Stimulated activated CD4-positive, alpha-beta T cell treated with anti-CD3 and anti-CD28 coated beads, Interleukin-12 subunit alpha, Interleukin-12 subunit beta, amount 100 ng/mL, for 48 hours (primary cell): ENCODE measurements at places on chromosomes 7 and 10.

- no peak for DNase-seq
These were observed 59.5 kb upstream of the PRPS1L1 start for GRCh38 chr7:18087026-18087686.

GRCh38 chr7:40986351-40986873, 716.5 kb downstream of the INHBA start:
- DNase-seq: no peak

GRCh38 chr10:7192831-7193361, 217.9 kb downstream of the SFMBT2 start:
- DNase-seq: peak; percentile 16

DNA sequence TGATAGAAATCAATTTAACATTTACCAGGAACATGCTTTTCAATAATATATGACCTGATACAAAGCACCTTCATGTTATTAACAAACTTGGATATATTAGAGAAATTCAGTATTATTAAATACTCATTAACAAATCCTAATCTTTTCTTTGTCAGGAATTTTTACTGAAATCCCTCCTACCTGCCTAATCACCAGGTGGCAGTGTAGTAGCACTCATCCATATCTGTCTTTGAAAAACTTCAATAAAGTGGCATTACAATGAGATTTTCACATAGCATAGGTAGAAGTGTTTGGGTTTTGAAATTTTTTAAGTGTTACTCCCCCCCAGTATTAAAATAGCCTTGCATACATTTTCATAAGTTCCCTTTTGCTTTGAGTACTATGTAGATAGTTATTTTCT, 1246.6 kb upstream of the LRRN3 start:
- DNase-seq: no peak

DNA sequence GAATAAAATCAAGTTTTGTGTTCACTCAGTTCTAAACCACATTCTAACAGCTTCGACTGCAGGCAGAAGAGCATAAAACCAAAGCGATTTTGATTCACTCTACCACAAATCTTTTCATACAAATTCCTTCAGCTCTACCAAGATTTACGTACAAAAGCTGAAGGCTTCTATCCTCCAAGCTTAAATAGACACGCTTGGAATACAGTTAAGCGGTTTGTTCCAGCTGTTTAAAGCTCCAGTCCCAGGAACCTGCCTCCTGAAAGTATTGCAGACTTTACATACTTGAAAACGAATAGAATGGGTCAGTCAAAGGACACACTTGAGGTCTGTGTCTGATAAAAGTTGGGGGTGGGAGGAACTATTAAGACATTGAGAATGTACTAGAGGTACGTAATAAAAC, 102.9 kb downstream of the MPP7 start:
- no peak for DNase-seq

DNA sequence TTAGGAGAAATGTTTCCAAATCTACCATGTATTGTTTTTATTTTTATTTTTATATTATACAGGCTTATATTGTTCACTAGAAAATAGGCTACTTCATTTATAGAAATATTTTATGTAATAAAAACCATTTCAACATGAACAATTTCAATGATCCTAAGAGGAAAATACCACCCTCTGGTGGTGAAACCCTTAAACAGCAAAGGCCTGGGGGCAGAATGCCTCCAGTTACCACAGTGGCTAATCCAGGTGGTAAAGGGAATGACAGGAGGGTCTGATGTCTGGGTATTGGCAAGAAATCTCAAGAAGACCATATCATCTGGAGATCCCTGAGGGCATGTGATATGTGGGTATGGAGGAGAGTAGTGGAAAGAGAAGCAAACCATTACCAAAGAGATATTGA, 19.3 kb downstream of the MACC1 start:
- no peak for DNase-seq

GRCh38 chr10:71025535-71025934, 137.2 kb upstream of the PCBD1 start:
- DNase-seq: no peak

GRCh38 chr10:111148025-111148424, 71.2 kb downstream of the ADRA2A start:
- no peak for DNase-seq

DNA sequence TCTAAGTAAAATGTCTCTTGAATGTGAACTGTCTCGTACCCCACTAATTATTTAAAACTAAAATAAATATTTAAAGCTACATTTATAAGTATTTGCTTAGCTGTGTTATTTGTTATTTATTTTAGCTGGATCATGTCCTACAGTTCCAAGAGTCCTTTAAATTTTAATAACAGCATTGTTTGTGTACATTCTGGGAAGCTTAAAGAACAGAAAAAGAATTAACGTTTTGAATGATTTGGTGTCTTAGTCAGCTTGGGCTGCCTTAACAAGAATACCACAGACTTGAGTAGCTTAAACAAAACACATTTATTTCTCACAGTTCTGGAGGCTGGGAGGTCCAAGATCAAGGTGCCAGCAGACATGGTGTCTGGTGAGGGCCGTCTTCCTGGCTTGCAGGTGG, 107.4 kb downstream of the ITIH5 start:
- DNase-seq: no peak

DNA sequence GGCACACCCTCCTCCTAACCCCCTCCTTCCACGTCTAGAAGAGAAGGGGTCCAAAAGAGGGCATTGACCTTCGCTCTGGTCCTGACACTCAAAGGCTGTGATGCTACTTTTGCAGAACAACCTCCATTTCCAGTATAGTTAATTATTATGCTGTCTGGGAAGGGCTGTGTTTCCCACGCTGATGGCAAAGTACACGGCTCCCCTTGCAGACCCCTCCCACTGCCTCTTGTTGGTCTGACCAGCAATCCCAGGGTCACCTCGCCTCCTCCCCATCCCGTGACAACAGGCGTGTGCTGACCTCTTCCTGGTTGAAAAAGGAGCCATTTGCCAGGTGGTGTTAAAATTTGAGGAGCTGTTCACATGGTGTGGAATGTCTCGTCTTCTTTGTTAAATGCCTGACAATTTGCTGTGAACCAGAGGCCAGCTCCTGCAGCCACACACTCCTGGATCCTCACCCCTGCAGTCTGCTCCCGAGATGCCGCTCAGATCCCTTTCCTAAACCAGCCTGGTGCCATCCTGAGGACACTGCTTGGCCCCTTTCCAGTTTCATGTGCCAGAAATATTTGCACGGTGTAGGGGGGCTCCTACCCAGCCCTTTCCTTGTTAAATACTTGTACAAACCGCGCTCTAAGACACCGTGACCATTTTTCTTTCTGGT, 321.7 kb downstream of the WDR37 start:
- DNase-seq: no peak

DNA sequence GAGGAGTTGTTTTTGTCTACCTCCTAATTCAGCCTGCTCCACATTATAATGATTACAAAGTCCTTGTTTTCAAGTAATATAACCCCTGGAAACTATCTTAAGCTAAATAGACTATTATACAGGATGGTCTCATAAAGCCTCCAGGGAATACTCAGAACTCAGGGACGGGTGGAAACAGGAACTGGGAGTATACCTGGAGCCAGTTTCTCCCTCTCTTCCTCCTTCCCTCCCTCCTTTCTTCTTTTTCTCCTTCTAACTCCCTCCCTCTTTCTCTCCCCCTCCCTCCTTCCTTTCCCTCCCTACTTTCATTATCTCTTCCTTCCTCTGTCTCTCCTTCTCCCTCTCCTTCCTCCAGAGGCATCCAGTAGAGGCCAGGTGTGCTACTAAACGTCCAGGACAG, 76.2 kb upstream of the PRR15 start:
- no peak for DNase-seq

DNA sequence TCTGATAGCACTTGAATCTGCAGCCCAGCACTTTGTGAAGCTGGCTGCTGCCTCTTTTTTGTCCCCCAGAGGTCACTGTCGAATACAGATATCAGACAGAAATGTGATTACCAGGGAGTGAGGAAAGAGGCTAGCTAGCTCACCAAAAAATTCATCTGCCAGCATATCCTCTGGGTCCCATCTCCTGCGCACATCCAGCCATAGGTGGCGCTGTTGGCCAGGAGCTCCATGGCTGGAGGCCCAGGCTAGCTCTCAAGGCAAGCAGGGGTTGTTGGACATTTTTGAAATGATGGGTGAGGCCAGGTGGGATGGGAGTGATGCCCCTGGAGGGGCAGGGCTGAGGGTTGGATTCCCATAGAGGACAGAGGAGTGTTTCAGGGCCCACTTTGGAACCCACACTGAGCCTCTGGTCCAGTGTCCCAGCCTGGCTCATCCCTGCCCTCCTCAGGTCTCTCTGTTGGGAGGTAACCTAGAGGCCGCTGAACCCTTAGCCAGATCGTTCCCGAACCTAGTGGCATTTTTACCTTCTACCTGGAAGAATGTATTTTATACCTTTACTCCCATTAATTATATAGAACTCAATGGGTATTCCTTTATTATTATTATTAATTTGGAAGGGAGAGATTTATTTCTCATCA, 14.8 kb downstream of the DPCD start:
- peak; percentile 61 for DNase-seq

GRCh38 chr7:25725451-25725850, 426.5 kb upstream of the NFE2L3 start:
- no peak for DNase-seq

DNA sequence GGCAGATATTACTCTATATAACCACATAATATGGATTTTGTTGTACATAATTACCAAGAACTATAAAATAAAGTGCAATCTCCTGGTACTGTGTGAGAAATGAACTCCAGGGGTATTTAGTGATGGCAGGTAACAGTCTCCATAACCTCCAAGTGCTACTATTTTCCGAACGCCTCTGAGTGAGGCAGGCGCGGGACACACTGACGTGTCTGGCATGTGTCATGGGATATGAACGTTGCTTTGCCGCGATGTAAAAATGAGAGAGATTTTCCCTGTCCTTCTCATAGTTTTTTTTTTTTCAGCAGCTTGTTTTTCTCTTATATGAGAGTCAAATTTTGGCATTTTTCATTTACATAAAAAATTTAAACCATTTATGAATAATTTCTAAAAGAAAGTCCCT, 3.6 kb downstream of the ADARB2 start:
- no peak for DNase-seq

DNA sequence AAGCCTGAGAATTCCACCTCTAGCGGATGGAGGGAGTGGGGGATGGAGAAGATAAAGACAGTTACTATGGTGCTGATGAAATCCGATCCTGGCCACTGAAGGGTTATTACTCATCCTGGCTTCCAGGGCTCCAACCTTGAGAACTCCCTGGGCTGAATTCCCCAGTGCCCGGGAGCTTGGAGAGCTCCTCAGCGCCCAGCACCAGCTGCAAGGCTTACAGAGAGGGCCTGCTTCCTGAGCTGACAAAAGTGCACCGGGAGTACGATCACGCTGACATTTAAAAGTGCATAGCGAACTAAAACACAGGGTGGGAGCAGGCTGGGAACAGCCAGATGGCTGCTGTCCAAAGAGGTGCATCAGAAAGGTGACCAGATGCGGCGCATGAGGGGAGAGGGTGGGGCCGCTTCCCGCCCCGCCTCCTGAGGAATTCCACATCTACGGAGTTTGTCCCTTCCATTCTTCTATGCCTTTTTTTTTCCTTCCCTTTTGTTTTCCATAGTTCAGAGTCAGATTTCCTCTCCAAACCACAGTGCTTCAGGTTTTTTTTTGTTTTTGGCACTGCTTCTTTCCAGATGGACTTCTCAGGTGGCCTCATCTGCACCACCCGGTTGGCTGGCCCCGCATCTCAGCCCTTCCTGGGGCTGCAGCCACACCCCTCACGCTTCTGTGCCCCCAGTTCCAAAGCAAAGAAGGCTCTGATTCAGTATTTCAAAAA, 62.4 kb upstream of the MKRN1 start:
- no peak for DNase-seq

DNA sequence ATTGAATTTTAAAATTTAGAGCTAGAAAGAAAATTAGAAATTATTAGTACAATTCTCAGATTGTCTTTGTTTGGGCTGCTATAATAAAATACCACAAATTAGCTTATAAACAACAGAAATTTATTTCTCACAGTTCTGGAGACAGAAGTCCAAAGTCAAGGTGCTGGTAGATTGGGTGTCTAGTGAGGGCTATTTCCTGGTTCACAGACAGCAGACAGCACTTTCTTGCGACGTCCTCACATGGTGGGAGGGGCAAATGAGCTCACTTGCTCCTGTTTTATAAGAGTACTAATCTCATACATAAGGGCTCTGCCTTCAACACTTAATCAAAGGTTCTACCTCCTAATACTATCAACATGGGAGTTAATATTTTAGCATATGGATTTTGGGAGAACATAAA, 134.1 kb downstream of the MDFIC start:
- no peak for DNase-seq

DNA sequence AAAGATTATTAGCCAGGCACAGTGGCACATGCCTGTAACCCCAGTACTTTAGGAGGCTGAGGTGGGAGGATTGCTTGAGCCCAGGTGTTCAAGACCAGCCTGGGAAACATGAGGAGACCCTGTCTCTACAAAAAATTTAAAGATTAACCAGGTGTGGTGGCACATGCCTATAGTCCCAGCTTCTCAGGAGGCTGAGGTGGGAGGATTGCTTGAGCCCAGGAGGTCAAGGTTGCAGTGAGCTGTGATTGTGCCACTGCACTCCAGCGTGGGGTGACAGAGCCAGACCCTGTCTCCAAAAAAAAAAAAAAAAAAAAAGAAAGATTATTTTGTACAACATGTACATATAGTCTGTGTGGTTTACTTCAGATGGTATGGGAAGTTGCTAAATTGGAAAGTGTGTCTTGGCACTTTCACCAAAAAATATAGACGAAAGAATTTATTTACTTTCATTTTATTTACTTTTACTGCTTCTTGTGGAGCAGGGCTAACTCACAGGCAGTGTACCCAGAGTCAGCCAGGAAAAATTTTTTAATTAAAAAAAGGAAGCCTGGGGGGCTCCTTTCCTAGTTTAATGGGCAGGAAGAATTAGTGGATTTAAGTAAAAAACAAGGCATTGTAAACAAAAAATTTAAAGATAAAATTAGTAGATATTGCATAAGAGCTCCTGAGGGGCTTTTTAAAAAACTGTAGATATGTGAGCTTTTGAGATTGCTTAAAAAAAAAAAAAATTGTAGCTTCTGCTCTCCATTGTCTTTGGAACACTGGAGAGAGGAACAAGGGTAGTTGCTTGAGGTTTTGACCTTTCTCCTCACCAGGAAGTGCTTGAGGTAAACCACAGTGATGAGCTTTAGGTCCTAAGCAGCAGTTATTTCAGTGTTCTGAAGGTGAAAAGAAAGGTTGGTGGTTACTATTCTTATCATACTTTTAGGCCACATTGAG, 44.6 kb upstream of the VDAC2 start:
- DNase-seq: no peak

DNA sequence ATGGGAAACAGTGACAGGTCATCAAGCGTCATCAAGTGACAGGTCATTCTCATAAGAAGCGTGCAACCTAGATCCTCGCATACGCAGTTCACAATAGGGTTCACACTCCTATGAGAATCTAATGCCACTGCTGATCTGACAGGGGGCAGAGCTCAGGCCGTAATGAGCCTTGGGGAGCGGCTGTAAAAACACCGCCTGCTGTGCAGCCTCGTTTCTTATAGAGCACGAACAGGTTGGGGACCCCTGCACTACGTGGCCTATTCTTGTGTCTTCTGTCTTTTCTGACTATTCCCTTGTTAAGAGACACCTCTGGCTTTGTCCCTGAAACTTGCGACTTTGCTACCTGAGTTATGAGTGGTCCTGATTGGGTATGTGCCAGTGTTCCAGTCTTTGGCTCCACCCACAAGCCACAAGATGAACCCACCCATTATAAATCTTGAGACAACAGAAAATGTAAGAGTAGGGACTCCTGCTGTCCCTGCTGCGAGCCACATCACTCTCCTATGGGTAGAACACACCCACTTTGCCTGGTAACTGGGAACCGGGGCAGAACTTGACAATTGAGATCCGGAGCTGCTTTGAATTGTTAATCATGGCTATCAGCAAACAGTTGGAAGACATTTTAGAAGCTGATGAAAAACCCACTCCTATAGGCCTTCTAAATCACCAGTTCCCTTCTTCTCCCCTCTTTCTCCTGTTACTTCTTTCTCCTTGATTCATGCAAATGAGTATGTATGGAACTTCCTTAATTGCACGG, 55.8 kb upstream of the EXOC4 start:
- DNase-seq: no peak
